ENCODE measurements at places on chromosomes 12 and 14.
A peak's percentile ranks its signal among the peaks of the same experiment; 100 is the strongest.

DNA sequence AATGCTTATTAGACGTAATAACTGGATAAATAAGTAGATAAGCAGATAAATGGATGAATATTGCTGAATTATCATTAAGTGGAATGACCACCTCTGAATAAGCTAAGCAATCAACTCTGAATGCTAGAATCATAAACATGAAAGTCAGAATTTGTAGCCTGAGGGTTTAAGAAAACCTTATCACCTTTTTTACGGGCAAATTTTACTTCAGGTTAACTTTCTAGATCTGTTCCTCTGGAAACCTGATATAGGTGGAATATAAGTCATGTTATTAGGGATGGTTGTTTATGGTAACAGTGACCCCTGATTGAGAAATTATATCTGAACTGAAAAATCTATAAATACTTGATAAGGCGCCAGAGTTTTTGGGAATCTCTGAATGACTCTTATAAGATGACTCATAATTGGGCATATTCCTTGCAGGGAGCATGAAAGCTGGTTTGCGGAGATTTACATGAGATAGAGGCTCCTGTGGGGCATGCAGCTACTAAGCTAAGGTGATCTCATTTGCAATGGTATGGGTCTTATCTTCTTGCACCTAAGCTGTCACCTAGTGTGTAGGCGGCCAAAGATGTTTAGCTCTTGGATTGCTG is 12.1 kb downstream of the SPX start:
- DNase-seq: no peak

GRCh38 chr12:86015026-86015425 is 140.9 kb downstream of the NTS start:
- DNase-seq: no peak

GRCh38 chr14:98912655-98913054 is 359.3 kb downstream of the BCL11B start:
- DNase-seq: peak; percentile 42

GRCh38 chr14:53640695-53641094 is 315.9 kb downstream of the BMP4 start:
- no peak for DNase-seq

GRCh38 chr12:124428136-124428791 is 133.4 kb downstream of the RFLNA start:
- no peak for DNase-seq

- no peak for DNase-seq
Measured at GRCh38 chr14:23300687-23301223, 1.9 kb downstream of the PPP1R3E start.

GRCh38 chr12:107612508-107612907 is 73.1 kb upstream of the PWP1 start:
- DNase-seq: no peak
